ENCODE measurements at places on chromosomes 3 and 15. TPM values are rescaled to one million over a fixed set of nuclear protein-coding genes. Genes with fewer than 3 reads are reported as not detected.

The UBA7 gene
- 277 TPM for total RNA-seq

The DCUN1D1 gene
- total RNA-seq = 37.4 TPM

DNA sequence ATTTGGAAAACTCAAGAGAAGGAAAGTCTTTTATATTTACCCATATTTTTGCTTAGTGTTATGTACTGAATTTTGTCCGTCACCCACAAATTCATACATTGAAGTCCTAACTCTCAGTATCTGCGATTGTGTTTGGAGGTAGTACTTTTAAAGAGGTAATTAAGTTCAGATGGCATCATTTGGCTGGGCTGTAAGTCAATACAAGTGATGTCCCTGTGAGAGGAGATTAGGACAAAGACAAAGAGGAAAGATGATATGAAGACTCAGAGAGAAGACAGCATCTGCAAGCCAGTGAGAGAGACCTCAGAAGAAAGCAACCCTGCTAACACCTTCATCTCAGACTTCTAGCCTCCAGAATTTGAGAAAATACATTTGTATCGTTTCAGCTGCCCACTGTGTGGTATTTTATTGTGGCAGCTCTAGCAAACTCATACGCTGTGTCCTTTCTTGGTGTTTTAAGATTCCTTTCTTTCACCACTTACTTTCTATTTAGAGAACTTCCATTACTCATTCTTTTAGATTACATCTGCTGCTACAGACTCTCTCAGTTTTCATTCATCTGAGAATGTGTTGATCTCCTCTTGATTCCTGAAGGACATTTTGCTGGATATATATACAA, 17.0 kb downstream of the LRCH3 start:
- no peak for DNase-seq

GRCh38 chr15:75718328-75718727, 5.7 kb upstream of the CSPG4 start:
- DNase-seq = no peak

DNA sequence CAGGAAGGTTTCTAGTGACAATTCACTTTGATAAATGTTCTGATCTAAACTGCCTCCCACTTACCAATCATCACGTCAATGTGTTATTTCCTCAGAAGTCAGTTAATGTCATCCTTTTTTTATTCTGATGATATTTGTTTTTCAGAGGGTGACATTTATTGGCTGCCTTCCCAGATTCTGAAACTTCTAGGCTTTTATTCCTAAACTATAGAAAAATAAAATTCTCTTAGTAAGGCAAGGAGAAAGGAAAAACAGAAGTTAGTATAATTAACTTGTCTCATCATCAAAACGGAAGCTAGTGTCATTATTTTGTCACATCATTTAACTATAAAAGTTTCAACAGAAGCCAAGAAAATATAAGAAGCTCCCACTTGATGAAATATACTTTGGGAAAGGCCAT, 100.0 kb upstream of the C3orf80 start:
- no peak for DNase-seq

- no peak for DNase-seq
Measured at GRCh38 chr3:99475229-99475628, 163.2 kb upstream of the COL8A1 start.

GRCh38 chr3:54223063-54223462, 100.7 kb downstream of the CACNA2D3 start:
- DNase-seq = no peak

DNA sequence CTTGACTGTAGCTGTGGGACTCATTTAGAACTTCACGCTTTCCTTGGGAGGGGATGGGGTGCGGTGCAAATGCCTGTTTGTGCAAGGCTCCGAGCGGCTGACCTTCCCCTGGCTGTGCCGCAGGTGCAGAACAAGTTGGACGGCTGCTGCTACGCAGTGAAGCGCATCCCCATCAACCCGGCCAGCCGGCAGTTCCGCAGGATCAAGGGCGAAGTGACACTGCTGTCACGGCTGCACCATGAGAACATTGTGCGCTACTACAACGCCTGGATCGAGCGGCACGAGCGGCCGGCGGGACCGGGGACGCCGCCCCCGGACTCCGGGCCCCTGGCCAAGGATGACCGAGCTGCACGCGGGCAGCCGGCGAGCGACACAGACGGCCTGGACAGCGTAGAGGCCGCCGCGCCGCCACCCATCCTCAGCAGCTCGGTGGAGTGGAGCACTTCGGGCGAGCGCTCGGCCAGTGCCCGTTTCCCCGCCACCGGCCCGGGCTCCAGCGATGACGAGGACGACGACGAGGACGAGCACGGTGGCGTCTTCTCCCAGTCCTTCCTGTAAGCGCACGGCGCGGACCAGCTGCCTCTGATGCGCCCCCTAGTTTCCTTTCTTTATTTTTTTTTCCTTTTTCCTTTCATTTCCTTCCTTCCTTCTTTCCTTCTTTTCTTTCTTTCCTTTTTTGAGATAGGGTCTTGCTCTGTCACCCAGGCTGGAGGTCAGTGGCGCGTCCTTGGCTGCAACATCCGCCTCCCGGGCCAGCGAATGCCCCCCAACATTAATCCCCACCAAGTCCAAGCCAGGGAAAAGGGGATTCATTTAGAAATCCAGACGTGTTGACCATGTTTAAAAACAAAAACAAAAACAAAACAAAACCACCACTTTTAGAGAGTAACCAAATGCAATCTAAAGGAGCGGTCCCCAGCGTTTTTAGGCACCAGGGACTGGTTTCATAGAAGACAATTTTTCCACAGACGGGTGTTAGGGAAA, 42.7 kb downstream of the EIF2AK4 start:
- DNase-seq = no peak

- no peak for DNase-seq
Measured at GRCh38 chr3:78632925-78633553, 1134.8 kb downstream of the ROBO1 start.

The DYNLT2B gene
- 20.8 TPM for total RNA-seq

- no peak for DNase-seq
Measured at GRCh38 chr3:17121336-17121735, 236.6 kb downstream of the PLCL2 start.

DNA sequence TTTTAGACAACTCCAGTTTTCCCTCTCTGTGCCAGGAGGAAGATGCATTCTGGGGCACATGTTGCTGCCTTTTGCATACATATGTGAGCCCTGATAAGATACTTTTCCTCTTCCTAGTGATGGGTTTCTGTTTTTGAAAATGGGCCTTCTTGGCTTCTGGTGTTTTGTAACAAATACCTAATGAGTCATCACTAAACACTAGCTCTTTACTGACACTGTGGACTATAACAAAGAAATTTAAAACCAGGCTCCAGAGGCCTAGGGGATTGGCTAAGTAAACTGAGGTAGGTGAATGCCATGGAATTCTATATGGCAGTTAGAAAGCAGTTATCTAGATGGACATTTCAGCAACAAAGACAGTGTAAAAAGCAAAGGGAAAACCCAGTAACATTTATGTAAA, 93.4 kb upstream of the NR2E3 start:
- no peak for DNase-seq

- no peak for DNase-seq
Measured at GRCh38 chr15:66763186-66764071, 61.4 kb downstream of the SMAD6 start.

DNA sequence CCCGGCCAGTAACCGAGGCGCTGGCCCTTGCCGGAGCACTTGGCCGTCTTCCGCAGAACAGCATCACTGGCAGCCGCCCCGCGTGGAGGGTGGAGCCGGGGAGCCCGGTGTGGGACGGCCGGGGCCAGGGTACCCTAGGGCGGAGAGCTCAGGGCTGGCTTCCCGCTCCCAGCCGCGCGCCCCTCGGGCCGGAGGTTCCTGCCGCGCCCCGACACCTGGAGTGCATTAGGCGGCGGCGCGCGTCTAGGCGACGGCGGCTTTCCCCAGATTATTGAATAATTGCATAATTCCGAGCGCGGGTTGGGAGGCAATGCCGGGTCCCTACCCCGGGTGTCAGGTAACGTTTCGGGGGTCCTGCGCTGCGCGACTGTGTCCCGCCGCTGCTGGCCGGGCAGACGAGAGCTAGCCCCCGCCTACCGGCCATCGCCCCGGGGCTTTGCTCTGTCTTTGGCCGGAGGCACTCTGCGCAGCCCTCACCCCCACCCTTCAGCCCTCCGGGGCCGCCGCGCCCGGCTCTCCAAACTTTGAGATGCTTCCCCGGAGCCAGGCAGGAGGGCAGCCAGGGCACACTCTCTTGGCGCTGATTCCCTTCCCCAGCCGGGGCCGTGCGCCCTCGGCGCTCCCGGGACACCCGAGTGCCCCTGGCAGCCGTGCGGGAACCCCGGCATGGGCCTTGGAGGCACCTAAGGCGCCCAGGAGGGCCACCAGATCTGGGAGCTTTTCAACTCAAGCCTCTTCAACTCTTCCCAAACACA, 749 bp downstream of the ITGA11 start:
- no peak for DNase-seq

The HESX1 gene
- not detected for total RNA-seq

DNA sequence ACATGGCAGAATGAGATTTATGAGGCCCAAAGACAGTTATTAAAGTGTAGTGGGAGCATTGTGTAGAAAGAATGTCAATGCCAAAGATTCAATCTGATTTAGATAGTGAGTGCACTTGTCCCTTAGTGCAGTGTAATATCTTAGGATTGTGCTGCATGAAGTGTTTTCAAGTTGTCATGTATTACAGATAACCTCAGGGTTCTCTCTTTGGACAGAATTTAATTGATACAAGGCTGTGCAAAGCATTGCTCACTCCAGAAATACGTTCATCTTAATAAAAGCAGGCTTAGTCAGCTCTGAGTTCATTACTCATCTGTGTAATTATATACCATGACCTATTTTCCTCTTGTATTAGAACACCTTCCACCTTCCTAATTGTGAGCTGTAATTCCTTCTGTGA, 16.0 kb upstream of the GPR171 start:
- DNase-seq = no peak

- DNase-seq = no peak
Measured at GRCh38 chr3:112806903-112807302, 39.8 kb downstream of the CD200R1L start.

DNA sequence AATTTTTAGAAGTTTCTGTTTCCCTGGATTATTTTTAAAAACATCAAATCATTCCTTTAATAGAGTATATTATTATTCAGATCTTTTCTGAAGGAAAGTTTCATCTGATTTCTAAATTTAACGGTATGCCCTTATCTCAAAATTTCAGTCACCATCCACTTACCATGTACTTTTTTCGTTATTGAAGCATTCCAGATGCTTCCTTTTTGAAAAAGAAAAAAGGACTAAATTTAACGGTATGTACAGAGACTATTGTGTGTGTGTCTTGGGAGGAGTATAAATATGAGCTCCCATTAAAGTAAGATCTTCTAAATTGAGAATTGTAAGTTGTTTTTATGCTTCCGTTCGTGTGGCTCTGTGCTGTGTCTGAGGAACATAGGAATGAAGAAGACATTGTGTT, 517.4 kb upstream of the GOLIM4 start:
- DNase-seq = no peak

The MEIS2 gene
- not detected for total RNA-seq

The CCR3 gene
- total RNA-seq = not detected

The SLC7A14 gene
- total RNA-seq = not detected

DNA sequence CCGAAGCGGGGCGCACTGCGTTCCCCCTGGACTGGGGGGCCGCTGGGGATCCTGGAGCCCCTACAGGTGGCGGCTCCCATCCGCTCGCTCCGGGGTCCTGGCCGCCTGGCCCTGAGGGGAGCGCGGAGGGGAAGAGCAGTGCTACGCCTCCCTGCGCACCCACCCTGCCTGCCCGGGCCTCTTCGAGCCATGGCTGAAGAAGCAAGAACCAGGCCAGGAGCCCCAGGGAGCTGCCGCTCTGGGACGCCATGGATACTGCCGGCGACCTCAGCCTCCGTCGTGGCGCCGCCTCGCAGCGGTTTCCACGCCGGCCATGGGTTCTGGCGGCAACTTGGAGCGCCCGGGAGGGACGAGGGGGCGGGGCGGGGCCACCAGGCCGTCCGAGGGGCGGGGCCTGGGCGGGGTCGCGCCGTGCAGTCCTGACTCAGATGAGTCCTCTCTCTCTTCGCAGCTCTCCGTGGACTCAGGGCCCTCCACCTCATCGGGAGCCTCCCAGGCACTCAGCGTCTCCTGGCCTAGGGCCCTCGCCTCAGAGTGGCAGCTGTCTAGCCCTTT, 50.9 kb downstream of the MYL3 start:
- DNase-seq = peak; percentile 45

The CNTN6 gene
- total RNA-seq = not detected

DNA sequence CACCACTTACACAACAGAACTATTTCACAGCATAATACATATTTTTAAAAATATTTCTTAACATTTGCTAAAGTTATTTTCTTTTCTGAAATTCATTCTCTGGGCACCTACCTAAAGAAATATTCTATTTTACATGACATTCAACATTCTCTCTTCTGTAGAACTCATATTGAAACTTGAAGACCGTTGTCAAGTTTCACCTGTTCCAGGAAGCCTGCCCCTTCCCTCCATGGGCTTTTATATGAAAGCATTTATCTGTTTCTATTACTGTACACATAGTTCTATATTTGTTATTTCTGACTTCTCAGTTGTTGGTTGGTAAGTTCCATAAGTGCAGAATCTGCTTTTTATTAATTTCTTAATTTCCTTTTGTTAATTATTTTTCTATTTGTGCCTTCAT, 204.3 kb upstream of the ALCAM start:
- no peak for DNase-seq

DNA sequence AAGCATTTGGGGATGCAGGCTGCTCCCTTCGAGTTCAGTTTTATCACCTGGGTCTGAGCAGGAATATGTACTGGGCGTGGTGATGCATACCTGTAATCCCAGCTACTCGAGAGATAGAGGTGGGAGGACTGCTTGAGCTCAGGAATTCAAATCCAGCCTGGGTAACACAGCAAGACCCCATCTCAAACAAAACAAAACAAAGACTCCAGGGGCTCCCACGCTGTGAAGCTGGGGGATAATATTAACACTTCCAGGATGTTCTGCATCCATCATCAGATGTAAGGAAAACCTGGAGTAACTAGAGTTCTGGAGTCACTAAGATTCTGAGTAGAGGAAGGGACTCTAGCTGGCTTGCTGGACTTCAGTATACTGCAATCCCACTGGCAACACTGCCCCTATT, 40.6 kb downstream of the LYZL4 start:
- DNase-seq = no peak

DNA sequence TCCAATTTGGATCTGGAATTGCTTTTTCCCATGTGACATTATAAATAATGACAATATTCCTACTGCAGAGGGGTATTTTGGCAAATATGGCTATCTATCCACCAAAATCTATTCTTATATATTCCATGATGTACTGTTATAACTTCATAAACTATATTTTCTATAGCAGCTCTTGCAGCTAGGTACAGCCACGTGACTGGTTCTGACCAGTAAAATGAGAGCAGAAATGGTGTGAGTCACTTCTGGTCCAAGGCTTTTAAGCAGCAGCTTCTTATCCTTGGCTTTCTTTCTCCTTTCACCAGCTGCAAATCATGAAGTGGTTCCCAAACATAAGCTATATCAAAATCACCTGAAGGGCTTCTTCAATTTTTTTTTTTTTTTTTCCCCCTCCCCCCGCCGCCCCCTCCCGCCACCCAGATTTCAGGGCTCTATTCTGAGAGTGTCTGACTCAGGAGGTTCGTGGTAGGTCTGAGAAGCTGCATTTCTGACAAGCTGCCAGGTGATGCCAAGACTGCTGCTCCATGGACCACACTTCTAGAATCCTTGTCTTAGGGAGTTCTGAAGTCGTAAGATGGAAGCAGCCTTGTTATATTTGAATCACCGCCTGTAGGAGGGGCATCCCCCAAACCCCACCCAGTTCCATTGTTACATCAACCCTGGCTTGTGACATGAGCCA, 357.5 kb downstream of the CHST2 start:
- no peak for DNase-seq

All from naive thymus-derived CD4-positive, alpha-beta T cell (primary cell).